ENCODE measurements at places on chromosomes 4 and X.
A peak's percentile ranks its signal among the peaks of the same experiment; 100 is the strongest.

DNA sequence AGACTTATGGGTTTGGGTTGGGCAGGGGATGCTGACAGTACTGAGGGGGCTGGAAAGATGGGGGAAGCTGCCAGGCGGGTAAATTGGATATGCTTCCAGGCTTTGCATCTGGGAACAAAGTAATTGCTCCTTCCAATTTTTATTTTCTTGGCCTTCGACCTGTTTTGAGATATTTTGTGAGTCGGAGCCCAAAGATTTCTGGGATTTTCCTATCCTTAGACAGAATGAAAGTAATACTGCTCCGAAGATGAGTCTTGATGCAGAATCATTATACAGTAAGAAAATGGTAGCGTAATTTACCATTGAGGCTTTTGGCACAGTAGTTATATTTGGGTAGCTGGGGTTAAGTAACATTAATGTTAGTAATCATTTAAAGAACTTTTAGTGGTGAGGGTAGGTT, 1.4 kb downstream of the SMARCA5 start:
- no peak for DNase-seq

DNA sequence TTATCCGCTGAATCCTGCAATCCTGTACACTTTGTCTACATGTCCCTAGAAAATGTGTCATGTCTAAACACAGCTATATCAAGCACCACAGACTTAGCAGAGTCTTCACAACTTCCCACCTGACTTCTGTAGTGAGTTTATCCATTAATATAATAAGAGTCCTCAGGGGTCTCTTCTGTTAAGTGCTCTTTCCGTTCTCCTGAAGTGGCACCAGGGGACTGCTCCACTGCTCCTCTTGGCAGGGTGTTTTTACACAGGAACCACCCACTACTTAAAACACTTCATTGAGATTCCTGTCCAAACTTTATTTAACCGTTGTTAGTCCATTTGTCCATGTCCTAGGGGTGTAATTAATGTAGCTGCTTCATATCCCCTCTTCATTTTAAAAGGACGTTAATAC, 1000.4 kb downstream of the STPG2 start:
- DNase-seq: no peak

DNA sequence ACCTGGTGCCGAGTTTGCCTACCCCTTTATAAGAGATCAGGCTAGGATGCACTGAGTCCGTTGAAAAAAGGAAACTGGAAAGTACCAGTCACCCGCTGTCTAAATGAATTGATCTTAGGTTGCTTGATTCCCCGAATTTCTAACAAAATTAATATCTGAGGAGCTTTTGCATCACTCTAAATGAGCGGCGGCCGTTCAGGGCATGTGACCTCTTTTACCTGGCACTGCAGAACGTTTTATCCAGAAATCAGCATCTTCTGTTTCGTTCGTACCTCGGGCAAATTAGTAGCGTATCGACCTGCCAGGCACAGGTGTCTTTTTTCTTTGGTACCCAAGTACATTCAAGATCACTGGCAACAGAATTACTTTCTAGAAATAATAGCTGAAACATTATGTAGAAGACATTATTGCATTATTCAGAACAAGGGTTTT, 876 bp downstream of the KLHL2 start:
- peak; percentile 38 for DNase-seq

- DNase-seq: no peak
Observed at GRCh38 chr4:7572894-7573293, 138.2 kb upstream of the PSAPL1 start.

DNA sequence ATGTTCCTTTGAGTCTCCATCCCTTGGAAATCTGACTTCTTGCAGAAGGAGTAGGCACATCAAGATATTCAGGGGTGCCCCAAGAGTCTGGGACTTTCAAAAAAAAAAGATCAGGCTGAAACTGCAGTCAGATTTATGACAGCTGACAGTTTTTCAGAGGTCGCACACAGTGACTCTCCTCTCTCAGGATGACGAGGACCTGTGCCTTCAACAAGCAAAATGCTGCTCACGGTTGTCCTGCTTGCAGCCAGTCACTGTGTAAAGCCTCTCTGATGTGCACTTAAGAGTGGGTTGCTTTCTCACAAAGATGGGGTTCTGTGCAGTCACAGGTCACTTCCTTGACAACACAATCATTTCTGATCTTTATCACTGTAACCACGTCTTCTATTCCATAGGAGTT, 178.2 kb downstream of the PTTG2 start:
- DNase-seq: no peak

GRCh38 chrX:65667503-65668376, at the start of gene MSN:
Gene MSN, plus strand, starts transcription at chrX:65667654. Its CDS starts 188 bp downstream, at chrX:65667842.
- DNase-seq: peak; percentile 74

DNA sequence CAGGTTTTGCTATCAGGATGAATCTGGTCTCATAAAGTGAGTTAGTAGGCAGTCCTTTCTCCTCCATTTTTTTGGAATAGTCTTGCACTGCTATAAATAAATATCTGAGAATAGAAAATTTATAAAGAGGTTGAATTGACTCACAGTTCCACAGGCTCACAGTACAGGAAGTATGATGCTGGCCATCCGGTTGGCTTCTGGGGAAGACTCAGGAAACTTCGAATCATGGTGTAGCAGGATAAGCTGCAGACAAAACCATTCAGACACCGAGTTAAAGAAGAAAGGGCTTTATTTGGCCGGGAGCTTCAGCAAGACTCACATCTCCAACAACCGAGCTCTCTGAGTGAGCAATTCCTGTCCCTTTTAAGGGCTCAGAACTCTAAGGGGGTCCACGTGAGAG, 348.2 kb downstream of the KCTD8 start:
- DNase-seq: no peak

DNA sequence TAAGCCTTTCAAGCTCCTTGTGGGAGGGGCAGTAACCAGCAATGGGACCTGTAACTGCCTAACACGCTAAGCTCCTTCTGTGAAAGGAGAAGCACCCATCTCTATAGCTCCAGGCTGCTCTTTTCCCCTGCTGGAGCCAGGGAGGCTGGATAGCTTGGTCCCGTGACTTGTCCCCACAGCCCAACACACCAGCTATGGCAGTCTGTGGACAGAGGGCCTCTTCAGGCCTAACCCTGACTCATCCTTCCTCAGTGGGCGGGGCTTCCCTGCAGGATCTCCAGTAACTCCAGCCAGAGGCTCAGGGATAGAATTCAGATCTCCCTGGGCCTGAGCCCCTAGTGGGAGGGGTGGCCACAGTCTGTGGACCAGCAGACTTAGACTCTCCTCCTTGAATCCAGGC, 1290.1 kb downstream of the PCDH7 start:
- DNase-seq: no peak

- DNase-seq: no peak
Observed at GRCh38 chrX:7926914-7927258, 327 bp downstream of the PNPLA4 start.

DNA sequence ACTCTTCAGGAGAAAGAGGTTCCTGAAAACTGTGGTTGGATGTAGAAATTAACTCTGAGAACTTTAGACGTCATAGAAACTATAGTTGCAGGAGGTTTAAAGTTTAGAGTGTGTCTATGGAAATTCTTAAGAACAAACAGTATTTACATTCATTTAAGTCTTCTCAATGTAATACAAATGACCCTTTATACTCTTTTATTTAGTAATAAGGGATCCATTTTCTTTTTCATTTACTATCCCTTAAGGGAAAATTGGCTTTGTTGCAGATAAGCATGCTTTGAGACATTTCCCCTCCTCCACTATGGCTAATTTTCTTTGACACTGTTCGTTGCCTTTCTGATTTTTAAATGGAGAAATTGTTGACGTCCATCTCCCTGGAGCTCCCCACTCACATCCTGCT, 96.4 kb downstream of the POLA1 start:
- DNase-seq: no peak

DNA sequence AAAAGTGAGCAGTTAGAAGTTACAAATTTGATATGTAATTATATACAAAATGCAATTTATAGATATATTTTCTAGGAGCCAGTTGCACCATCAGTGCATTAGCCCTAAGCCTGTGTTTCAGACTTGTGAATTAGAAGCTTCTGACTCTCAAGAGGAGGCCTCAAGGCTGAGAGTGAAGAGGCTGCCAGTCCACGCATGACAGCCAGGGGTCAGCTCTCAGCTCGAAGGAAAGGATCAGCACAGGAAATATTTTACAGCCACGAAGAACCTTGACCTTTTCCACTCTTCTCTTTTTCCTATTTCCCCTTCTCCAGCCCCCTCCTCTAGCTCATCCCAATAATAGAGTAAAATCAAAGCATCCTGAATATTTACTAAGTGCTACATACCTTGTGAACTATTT, 642.4 kb downstream of the TRIML1 start:
- no peak for DNase-seq

- no peak for DNase-seq
Observed at GRCh38 chr4:77344784-77345183, 187.8 kb downstream of the CCNG2 start.

DNA sequence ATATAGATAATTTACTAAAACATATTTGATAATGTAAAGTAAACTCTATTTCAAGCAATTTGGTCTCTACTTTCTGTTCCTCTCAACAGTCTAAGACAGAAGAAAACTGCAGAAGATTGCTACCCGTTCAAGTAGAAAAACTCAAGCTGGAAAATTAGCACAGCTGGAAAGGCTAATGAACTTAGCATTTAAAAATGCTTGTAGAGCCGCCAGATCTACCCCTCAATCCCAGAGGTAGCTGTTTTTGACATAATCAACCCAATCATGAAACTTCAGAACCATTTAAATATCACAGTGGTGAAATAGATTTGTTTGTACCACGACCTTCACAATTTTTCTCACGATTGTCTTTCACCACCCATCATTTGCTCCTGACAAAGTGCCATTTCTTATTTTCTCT, 479.5 kb downstream of the SPRY1 start:
- DNase-seq: no peak

- no peak for DNase-seq
Observed at GRCh38 chrX:11480626-11481025, 185.1 kb downstream of the ARHGAP6 start.

GRCh38 chr4:2083826-2084160, 24.7 kb downstream of the NAT8L start:
- DNase-seq: no peak

- peak; percentile 51 for DNase-seq
Observed at GRCh38 chr4:112523008-112523721, 7.2 kb upstream of the NEUROG2 start.

DNA sequence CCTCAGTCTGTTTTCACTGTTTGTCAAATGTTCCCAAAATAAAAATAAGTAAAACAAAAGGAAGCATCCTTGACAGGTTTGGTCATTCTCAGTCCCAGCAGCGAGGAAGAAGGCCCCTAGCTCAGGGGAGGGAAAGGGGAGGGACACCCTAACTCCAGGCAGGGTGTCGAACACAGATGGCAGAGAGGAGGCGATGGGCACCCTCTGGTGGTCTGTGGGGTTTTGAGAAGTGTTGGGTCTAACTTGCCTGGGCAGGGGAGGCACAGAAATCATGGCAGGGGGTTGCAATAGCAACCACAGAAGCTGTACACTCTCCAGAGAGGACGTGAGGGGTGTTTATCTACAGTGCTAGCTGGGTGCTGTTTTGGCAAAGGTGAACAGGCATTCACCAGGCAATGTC, 229.8 kb upstream of the SFRP2 start:
- no peak for DNase-seq

DNA sequence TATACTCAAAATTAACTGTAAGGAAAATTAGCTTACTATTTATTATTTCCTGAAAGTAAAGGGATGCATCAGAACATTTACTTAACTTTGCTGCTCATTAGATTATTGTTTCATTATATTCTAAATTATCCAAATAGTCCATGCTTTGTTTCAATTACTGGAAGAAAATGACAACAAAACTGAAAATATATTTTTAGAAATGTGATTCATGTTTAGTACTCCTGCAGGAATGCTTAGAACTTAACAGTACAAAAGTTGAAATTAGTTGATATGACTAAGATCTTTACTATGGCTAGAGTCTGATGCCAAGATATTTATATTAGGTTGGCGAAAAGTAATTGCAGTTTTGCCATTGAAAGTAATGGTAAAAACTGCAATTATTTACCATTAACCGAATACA, 660.5 kb upstream of the PABPC4L start:
- DNase-seq: no peak

- no peak for DNase-seq
Observed at GRCh38 chr4:125750828-125751466, 436.2 kb downstream of the FAT4 start.

GRCh38 chr4:46442963-46443362, 53.0 kb upstream of the GABRA2 start:
- no peak for DNase-seq

DNA sequence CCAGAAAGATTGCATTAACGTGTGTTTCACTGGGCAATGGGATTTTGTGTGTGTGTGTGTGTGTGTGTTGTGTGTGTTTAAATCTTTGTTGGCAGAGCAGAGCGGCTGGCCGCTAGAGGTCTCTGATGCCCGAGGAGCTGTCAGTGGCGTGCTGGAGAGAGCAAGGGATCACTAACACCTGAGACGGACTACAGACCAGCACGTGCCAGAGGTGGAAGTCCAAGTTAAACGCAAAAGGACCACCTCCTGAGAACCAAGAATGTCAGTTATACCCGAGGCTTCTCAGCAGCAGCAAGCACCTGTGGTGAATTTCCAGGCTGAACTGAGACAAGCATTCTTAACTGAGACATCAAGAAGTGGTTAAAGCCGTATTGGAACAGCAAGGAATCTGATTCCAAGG, 9.0 kb upstream of the SLC25A14 start:
- peak; percentile 48 for DNase-seq

DNA sequence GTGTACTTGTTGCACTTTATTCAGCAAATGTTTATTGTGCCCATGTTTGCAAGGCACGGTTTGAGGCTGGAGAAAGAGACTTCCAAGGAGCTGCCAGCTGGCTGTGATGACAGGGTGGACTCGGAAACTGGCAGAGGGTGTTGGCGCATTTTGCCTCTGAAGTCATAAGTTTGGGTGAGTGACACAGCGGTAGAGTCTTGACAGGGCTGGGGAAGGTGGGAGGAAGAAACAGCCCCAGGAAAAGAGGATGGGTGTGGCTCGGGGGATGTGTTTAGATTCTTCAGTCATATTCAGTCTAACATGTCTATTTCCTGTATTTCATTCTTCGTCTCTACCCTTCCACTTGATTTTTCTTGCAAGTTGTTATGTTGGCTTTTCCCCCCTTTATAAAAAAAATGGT, 77.0 kb upstream of the STOX2 start:
- DNase-seq: no peak

DNA sequence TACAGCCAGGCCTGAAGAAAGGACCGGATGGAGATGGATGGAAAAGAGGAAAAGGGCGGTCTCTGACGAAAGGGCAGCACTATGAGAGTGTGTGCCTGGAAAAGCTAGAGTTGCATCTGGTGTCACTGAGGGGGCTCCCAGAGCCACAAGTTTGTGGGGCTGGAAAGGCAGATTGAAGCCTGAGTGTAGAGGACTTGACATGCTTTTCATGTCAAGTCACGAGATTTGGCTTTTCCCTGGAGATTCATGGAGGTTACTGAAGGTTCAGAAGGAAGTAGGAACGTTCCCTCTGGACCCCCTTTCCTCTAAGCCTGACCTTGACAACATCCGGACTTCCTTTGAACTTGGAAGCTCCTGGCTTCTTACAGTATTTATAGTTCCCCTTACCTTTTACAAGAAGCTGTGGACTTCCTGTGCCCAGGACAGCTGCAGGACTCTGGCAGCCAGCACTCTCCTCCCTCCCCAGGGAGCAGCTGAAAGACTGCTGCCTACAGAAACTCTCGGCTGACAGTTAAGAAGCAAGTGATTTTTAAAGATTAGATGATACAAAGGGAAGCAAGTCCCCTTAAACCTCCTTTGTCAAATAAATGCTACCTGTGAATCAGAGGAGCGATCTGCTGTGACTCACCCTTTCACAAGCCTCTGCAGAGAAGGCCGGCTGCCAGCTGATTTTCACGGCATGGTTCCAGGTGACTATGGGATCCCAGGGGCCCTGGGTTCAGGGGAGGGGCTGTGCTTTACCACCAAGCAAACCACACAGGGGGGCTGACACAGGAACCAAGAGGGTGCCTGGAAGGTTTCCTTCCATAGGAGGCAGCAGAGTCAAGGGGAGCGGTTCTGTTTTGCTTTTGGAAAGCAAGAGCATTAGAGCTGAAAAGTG, 72.9 kb upstream of the STIM2 start:
- peak; percentile 32 for DNase-seq
